Activated CD4-positive, CD25-positive, alpha-beta regulatory T cell treated with anti-CD3 and anti-CD28 coated beads, Interleukin-2, amount 50 U/mL, for 16 hours (primary cell): ENCODE measurements at places on chromosomes 4 and X.

GRCh38 chr4:45385306-45385705 is 659.0 kb upstream of the GNPDA2 start:
- no peak for DNase-seq

DNA sequence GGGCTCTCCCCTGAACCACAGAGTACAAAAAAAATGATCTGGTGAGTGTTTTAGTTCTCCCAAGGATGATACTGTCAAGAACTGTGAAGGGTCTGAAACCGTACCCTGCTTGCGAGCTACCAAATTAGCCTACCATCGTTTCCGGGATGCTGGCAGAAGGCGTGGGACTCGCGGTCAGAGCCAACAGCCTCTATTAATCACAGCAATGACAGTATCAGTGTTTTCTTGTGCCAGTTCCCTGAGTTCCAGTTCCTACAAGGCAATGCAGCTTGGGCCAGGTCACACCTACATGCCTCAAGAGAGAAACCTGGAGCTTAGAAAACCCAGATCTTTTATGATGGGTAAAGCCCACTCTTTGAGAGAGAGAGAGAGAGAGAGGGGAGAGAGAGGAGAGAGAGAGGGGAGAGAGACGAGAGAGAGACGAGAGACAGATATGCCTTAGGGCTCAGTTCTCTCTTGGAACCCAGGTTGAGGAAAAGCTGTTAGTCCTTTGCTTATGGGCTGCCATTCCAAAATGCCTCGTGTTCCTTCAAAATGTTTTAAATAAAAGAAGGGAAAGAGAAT is 327.8 kb downstream of the ARHGAP10 start:
- no peak for DNase-seq

- DNase-seq: no peak
These were observed 595.9 kb upstream of the BOD1L1 start for GRCh38 chr4:14223461-14223860.

GRCh38 chrX:153674219-153674851 is 722 bp upstream of the PNCK start:
- no peak for DNase-seq

DNA sequence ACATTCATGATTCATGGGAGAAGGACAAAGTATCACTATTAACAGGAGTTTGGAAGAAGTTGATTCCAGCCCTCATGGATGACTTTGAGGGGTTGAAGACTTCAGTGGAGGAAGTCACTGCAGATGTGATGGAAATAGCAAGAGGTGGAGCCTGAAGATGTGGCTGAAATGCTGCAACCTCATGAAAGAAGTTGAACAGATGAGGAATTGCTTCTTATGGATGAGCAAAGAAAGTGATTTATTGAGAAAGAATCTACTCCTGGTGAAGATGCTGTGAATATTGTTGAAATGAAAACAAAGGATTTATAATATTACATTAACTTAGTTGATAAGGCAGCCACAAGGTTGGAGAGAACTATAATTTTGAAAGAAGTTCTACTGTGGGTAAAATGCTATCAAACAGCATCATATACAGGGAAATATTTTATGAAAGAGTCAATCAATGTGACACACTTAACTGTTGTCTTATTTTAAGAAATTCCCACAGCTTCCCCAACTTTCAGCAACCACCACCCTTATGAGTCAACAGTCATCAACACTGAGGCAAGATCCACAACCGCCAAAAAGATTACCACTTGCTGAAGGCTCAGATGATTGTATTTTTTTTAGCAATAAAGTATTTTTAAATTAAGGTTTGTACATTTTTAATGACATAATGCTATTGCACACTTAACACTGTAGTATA is 302.6 kb downstream of the CBLL2 start:
- no peak for DNase-seq

GRCh38 chr4:1252928-1253492 is 4.1 kb upstream of the CTBP1 start:
- no peak for DNase-seq

- no peak for DNase-seq
These were observed 159.9 kb downstream of the MGST2 start for GRCh38 chr4:139825523-139826014.

DNA sequence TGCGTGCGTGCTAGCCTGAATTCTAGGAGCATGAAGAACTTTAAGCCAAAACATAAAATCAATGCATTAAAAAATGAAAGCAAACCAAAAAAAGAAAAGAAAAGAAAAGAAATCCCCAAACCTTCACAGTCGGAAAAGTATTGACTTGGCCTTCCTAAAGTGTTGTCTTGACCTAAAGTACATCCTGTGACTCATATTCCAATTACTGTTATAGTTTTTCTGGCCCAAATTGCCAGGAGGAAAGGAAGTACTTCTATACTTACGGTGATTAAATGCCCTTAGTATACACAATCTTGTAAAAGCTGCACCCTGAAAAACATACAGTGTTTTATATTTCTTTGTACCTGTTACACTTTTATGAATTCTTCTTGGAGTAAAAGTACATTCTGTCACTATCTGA is 512.8 kb downstream of the ANKRD50 start:
- DNase-seq: no peak

DNA sequence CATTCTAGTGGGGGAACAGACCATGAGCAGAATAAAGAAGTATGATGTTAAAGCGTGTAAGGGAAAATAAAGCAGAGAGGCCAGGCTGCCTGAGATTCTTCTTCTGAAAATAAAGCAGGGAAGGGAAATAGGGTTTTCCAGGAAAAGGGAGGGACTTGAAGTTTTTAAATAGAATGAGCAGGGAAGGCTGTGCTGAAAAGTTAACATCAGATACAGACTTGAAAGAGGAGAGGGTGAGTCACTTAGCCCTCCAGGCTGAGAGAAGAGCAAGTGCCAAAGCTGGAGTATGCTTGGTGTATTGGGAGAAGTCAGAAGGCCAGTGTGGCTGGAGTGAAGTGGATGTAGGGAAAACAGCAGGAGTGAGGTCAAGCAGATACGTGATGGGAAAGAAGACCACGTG is 10.0 kb upstream of the PLK4 start:
- no peak for DNase-seq

- no peak for DNase-seq
These were observed 37.9 kb upstream of the RAP2C start for GRCh38 chrX:132257116-132257515.

GRCh38 chr4:120685756-120686278 is 236.7 kb downstream of the PRDM5 start:
- DNase-seq: no peak

GRCh38 chr4:159698336-159698735 is 595.5 kb downstream of the RAPGEF2 start:
- DNase-seq: no peak

GRCh38 chrX:41110801-41111625 is 25.8 kb downstream of the USP9X start:
- no peak for DNase-seq

- no peak for DNase-seq
These were observed 181.5 kb downstream of the ZIC3 start for GRCh38 chrX:137747244-137748043.

- no peak for DNase-seq
These were observed 30.0 kb downstream of the CTBP1 start for GRCh38 chr4:1218634-1219565.

GRCh38 chrX:68018248-68019203 is 414.8 kb downstream of the OPHN1 start:
- no peak for DNase-seq

DNA sequence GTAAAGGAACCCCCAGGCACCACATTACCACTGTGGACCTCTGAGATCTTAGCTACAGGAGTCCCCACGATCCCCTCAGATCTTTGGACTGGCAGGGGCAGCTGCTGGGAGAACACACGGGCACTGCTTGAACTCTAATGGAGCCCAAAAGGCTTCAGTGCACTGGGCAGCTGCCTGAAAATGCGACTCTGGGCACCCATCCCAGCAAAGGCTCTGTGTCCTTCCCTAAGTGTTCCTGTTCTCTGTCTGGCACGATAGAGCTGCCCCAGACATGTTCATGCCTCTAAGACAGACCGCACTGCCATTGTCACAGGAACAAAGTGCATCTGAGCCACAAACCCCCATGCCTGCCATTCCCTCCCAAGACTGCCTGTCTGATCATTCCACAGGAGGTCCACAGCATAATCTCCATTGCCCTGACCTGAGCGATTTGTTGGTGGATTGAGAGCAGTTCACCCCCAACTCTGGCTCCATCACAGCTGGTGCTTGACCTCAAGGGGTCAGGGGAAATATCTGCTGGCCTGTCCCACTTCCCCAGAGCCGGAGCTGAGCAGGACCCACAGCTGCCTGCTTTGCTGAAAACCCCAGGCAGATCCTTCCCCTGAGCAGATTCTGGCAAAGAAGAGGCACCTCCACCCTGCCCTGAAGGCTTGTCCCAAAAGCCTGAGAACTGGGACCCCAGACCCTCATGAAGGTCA is 436.0 kb upstream of the INTU start:
- no peak for DNase-seq

GRCh38 chr4:10506077-10506476 is 48.9 kb upstream of the ZNF518B start:
- no peak for DNase-seq

DNA sequence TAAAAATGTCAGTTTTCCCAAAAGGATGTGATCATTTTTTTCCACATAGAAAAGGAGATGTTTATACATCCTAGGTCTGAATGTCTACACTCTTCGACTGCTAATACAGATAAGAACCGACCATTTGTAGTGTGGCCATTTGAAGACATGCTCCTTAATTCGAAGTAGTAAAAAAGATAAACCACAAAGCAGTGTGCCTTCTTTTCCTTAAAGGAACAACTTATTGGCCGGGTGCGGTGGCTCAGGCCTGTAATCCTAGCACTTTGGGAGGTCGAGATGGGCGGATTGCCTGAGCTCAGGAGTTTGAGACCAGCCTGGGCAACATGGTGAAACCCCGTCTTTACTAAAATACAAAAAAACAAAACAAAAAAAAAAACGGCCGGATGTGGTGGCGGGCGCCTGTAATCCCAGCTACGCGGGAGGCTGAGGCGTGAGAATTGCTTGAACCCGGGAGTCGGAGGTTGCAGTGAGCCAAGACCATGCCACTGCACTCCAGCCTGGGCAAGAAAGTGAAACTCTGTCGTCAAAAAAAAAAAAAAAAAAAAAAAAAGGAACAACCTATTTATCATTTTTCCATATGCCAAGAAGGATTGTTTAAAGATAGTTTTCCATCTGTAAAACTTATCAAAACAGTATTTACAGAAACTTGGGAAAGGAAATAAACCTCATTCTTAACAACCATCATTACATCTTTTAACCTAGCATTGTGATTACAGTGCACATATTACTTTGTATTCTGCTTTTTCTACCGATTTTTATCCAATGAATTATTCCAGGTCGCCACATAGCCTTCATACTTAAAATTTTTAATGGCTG is 2.6 kb downstream of the INTS6L start:
- DNase-seq: no peak

DNA sequence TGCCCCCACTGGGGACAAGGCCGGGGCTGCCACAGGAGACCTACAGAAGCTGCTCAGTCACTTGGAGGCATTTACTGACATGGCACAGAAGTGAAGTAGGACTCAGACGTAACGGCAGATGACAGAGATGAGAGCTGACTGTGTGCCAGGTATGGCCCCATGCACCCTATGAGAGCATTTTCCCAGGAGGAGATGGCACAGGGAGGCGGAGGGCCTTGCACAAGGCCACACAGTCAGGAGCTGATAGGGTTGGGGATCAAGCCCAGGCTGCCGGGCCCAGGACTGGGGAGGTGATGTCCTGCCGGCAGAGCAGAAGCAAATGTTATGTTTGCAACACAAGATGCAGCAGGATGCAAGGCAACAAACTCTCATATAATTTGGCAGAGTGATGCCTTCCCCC is 34.1 kb downstream of the NAT8L start:
- DNase-seq: no peak

DNA sequence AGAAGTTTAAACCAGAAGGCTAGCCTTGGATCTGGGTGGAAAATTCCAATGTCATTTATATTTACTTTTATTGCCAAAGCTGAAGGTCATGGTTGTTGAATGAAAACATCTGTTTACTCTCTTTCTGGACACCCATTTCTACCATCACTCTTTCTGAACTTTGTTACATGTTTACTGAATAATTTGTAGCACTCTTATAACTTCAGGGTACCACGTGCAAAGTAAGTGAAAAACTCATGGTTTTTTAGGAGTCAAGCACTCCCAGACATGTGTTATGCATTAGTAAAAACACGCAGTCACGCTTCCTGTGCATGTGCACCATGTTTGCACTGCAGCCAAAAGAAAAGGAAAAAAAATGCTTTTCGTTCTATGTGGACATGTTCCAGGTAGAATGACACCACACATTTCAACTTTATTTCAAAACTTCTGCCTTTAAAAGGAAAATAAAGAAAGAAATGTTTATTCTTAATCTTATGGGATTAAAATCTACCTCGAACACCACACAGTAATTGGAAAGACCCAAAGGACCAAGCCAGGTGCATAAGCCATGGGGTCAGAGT is 31.4 kb upstream of the ADH1C start:
- DNase-seq: no peak

DNA sequence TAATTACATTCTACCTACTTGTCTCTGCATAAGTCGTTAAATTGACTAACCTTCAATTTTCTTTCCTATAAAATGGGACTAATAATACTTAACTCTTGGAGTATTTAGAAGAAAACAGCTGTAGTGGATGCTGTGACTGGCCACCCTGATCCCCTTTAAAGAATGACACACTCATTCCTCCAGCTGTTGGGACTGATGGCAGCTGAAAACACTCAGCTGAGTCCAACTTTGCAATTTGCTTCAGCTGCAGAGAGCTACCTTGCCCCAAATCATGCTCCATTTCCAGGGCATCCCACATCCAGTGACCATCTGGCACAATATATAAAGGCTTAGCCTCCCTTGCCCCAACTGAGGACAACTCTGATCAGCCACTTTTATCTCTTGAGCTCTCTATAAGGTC is 89.1 kb downstream of the MID1IP1 start:
- no peak for DNase-seq

DNA sequence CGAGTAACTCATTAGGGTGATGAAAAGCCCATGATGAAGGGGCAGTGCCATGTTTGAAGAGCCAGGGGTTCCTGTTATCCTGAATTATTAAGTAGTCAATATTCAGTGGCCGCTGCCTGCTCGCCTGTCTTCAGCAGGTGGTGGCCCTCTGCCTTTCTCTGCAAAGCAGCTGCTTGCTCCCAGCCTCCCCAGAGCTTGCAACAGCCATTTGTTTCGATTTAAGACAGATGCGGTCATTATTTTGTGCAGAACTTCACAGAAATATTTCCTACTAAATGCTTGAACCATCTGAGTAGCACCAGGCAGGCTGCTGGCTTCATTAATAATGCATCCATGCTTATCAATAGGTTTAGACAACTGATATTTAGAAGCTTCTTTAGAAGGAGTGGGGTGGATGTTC is 104.3 kb upstream of the TTC29 start:
- DNase-seq: no peak
